Activated naive CD4-positive, alpha-beta T cell (primary cell): ENCODE measurements at places on chromosomes 11 and 22.

- no peak for DNase-seq
Measured at GRCh38 chr11:83394331-83394730, 108.2 kb upstream of the CCDC90B start.

- DNase-seq: no peak
Measured at GRCh38 chr11:59069087-59069486, 17.0 kb upstream of the GLYATL1B start.

DNA sequence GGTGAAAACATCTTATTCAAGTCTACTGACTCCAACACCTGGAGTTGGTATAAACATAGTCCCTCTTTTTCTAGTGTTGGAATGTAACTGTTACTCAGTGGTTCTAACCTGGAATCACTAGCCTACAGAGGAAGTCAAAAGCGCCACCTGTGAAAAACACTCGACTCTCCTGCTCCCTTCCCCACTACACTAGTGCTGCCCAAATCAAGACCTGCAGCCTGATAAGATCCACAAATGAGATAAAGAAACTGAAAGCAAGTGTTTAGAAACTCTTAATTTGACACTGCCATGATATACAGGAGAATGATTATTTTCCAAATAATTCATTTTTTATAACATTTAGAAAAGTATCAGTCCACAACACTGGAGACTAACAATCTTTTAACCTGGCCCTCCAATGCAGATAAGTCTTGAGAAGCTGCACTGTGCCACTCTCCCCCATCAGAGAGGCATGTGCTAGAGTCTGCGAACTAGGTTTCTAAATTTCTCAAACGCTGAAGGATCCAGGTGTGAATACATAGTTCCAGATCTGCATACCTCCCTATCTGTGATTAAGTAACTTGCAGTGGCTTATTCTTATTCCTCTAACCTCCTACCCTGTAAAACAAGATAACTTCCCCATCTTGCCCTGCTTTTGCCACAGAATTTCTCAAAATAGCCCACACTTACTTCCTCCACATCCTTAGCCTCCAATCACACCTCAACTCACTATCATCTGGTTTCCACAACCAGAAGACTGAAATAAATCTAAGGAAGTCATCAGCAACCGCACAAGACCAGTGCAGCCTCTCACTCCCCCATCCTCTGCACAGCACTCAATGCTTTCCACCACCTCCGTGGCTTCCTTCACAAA is 88.1 kb downstream of the RRAS2 start:
- DNase-seq: no peak

- DNase-seq: no peak
Measured at GRCh38 chr11:35541621-35542375, 16.4 kb upstream of the PAMR1 start.

- DNase-seq: no peak
Measured at GRCh38 chr11:30990625-30991296, 378.8 kb downstream of the DCDC1 start.

- DNase-seq: peak; percentile 37
Measured at GRCh38 chr22:45553351-45554039, 50.8 kb downstream of the FBLN1 start.

GRCh38 chr11:16261836-16262644 is 94.3 kb downstream of the SOX6 start:
- no peak for DNase-seq

GRCh38 chr11:18317551-18317950 is 4.4 kb downstream of the HPS5 start:
- no peak for DNase-seq

DNA sequence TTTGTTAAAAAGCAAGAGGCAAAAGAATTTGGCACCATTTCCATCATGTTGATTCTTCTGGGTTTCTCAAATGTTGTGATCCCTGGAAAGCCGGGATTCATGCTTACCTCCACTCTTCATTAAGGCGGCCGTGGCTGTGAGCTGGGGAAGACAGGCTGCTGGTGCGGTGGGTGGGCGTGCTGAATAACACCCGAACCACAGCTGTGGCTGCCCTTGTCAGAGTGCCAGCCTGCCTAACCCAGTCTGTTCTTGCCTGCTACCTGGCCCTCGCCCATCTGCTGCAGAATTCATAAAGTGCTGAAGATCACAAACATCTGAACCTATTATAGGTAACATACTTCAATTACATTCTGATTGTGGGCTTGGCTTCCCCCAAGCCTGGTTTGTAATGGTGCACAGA is 95.8 kb upstream of the RCN1 start:
- no peak for DNase-seq

- DNase-seq: no peak
Measured at GRCh38 chr11:69440876-69441275, 40.6 kb upstream of the LINC01488 start.

DNA sequence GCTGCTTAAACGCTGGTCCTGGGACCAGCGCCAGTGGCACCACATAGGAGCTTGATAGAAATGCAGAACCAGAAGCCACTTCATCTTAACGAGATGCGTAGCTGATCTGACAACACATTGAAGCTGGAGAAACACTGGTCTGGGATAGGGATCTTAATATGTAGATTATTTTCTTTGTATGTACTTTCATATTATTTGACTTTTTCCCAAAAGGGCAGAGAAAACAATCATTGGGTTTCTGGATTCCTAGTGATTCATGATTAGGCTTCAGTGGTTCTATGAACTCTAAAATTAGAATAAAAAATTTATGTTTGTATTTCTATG is 12.3 kb downstream of the MPEG1 start:
- DNase-seq: no peak

- no peak for DNase-seq
Measured at GRCh38 chr11:76047231-76047630, 159.1 kb downstream of the WNT11 start.

- no peak for DNase-seq
Measured at GRCh38 chr22:36010090-36010489, 18.5 kb downstream of the RBFOX2 start.

DNA sequence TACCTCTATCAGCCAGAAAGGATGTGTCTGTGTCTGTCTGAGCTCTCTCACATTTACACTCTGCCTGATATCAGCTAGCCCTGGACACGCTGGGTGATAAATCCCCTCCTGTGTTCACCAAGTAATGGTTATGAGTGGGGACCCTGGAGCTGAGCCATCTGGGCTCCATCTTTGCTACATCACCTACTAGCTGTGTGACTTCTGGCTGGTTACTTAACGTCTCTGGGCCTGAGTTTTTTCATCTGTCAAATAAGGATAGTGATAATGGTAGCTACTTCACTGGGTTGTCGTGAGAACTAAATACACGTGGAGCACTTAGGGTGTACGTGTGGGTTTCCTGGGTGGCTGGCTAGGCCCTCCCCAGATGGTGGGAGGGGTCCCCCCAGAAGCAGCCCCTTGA is 22.9 kb downstream of the UQCR10 start:
- DNase-seq: no peak

DNA sequence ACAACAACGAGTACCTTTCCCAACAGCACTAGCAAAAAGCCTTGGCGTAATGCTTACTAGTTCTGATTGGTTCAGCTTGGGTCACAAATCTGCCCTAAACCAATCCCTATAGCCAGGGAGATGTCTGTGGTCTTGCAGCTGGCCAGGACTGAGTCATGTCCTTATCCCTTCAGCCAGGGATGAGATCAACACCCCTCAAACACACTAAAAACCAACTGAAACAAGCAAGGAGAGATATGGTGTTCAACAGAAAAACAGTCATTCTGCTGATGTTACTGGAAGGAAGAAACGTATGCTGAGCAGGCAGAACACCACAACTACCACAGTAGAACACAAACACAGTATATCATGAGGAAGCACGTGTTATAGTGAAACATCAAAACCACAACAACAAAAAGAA is 375.6 kb downstream of the LARGE1 start:
- DNase-seq: no peak

DNA sequence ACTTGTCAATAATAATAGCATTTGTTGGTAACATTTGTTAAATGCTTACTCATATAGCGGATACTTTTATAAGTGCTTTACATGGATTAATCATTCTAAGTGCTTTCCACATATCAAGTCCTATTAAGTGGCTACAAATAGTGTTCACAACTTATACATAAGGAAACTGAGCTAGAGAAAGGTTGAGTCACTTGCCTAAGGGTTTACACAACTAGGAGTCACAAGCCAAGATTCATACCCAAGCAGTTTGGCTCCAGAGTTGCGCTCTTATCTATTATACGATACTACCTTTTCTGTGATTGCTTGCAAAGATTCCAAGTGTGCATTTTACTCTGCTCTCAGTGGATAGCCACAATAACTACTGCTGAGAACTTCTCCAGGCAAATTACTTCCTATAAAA is 215.9 kb upstream of the CCDC90B start:
- DNase-seq: no peak
